ENCODE measurements at places on chromosomes 12 and 14.

DNA sequence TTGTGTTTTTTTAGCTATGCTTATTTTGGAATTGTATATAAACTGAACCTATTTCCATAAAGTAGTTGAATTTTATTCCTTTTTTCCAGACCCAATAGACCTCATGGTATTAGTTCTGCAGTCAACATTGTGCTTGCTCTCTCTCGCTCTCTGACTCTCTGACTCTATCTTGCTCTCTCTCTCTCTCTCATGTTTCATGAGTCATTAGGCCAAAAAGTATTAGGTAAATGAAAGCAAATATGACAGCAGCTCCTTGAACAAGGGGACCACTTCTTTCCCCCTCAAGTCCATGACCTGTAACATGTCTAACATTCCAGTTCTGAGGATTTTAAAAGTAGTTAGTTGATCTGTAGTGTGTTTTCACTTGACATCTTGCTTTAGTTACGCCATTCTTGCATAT, 14.0 kb upstream of the C12orf71 start:
- no peak for DNase-seq

DNA sequence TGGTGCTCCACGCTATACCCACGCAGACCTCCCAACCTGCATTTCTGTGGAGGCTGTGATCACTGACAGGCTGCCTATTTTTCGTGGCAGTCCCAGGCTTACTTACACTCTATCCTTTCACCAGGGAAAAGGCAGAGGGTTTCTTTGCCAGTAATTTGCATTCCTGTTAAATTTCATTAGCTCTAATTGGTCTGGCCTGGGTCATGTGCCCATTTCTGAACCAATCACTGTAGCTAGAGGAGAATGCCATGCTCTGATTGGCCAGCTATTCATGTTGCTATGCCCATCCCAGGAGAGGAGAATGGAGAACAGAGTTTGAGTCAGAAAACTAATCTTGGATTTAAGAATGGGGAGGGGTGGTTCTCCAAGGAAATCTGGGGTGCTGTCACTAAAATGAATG, 43.2 kb upstream of the TUNAR start:
- no peak for DNase-seq

DNA sequence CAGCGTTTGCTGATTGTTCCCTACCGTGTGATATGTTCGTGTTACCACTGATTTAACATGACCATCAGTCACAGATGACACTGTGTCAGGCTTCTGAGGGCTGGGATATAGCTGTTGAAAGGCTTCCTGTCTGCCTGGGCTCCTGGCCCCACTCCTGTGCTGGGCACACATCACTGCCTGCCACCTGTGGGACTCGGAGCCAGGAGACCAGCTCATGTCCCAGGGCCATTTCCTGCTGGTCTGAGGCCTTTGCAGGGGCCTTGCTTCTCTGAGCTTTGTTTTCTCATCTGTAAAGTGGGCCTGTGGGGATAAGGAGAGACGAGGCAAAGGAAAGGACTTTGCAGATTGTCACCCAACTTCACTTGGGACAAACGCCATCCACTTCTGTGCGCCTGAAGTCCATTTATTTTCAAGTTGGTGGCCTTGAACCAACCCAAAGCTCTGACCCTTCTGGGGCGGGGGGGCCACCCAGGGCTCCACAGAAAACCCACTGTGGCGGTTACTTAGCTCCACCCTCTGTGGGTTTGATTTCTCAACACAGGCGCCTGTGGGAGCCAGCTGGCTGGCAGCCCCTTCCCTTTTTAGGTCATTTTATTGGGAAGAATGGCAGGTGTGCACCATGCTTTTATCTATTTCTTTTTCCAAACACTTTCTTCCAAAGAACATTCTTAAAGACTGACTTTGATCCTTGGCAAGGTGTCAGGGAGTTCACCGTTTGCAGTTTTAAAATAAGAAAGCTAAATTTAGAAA, 54.1 kb downstream of the BEGAIN start:
- no peak for DNase-seq

DNA sequence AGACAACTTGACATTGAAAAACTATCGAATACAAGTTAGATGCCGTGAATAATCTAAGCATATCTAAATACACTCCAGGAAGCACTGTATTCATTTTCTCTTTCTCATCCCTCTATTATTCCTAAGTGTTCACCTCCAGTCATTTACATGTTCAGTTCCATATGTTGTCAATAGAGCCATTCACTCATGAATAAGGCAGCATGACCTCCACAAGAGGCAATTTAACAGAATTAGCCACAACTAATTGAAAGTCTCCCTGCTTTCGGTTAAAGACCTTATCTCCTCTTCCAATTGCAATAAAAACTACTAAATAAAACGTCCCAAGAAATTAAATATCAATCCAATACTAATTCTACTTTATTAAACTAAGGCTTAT, 1.8 kb downstream of the LRIG3 start:
- no peak for DNase-seq
